ENCODE measurements at places on chromosomes 5 and 9. TPM values are rescaled to one million over a fixed set of nuclear protein-coding genes. Genes with fewer than 3 reads are reported as not detected.

Gene DMRT3
- not detected for polyA plus RNA-seq

Gene SLC22A4
- polyA plus RNA-seq, result 3.4 TPM

Gene NTRK2
- 0.70 TPM for polyA plus RNA-seq

Gene PCDHGB6
- 2.8 TPM for polyA plus RNA-seq

Gene RAB24
- polyA plus RNA-seq, result 34.2 TPM

Gene FGF1
- polyA plus RNA-seq, result 6.9 TPM

Gene PCDHB5
- 0.60 TPM for polyA plus RNA-seq

Gene SLC1A1
- polyA plus RNA-seq, result 64.1 TPM

Gene UIMC1
- polyA plus RNA-seq, result 22.4 TPM

Gene GRXCR2
- polyA plus RNA-seq, result not detected

Gene SLC36A2
- not detected for polyA plus RNA-seq

Gene FLT4
- polyA plus RNA-seq, result 0.14 TPM

Gene SLCO6A1
- polyA plus RNA-seq, result not detected

Gene PCDHGC4
- polyA plus RNA-seq, result 0.48 TPM

Gene OR13C8
- polyA plus RNA-seq, result not detected

Gene FAM151B
- 4.9 TPM for polyA plus RNA-seq

Gene ACTBL2
- 0.03 TPM for polyA plus RNA-seq

Gene BARX1
- not detected for polyA plus RNA-seq

Gene RAB3C
- polyA plus RNA-seq, result not detected

Gene SLC28A3
- polyA plus RNA-seq, result 0.75 TPM

Gene SLC36A3
- polyA plus RNA-seq, result not detected

Gene DOCK8
- polyA plus RNA-seq, result 0.08 TPM

Gene GNA14
- 0.25 TPM for polyA plus RNA-seq

Gene GNAQ
- polyA plus RNA-seq, result 63.8 TPM

Gene CDH10
- polyA plus RNA-seq, result not detected

Gene INSYN2B
- polyA plus RNA-seq, result 18.0 TPM

Gene NFIB
- polyA plus RNA-seq, result 46.5 TPM

Gene PARP8
- polyA plus RNA-seq, result 13.8 TPM

All from fibroblast of lung (primary cell).